BE2C (cell line): ENCODE measurements at places on chromosomes 3 and 15.

DNA sequence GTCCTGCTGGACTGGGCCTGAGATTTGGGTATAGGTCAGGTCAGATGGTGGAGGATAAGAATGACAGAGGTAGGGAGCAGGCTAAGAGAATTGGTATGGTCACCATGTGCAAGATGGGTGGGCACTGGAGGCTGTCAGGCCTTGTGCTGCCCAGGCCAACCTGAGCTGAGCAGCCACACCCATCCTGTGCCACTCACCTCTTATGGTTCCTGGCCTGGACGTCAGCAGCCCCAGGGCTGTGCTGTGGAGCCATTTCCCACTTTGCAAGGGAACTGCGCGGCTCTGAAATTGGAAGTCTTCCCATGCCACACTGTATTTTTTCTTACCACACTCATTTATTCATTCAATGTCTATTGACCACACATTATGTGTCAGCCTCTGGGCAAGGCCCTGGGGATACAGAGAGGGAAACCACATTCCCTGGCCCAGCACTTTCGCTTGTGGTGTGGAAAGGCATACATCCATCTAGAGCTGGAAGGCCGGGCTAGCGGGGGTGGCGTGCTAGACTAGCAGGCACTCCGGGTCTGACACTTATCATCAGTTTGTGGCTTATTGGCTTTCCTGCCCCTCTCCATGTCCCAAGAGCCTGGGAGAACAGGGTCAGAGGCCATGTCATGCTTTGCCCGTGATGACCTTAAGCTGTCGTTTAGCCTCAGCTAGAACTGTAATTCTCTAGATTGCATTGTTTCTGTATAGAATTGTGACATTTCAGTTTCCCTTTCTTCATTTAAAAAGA is 51.1 kb upstream of the POLG start:
- DNase-seq, result no peak

DNA sequence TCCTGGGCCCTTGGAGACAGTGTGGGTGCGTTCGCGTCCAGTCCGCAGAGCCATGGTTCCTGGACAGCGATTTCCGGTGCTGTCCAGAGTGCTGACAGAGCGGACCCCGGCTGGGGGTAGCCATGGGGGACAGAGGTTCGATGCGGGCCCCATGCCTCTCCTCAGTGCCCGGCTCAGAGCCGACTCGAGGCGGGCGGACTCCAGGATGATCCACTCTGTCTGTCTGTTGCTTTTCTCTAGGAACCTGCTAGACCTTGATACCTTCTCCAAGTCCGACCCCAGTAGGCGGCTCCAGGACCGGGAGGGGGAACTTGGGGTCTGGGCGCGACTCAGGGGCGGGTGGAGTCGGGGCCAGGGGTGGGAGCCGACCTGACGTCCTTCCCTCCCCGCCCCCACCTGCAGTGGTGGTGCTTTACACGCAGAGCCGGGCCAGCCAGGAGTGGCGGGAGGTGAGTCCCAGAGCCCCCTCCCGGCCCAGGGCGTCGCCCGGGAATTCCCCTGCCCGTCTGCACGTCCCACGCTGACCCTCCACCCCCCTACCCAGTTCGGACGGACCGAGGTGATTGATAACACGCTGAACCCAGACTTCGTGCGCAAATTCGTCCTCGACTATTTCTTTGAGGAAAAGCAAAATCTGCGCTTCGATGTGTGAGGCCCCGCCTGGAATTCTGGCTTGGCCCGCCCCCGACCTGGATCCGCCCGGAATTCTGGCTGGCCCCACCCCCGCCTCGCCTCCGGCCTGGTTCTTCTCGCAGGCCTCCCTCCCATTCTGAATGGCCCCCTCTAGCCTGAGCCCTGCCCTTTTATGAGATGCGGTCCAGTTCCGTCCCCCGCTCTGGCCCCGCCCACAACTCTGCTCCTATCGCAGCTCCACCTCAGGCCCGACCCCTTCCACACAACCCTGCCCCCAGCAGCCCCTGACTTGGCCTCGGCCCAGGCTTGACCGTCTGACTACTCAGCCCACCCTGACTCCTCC is 1.0 kb downstream of the CPNE9 start:
- DNase-seq, result peak; percentile 76

GRCh38 chr15:57479005-57479404 is 102.7 kb downstream of the CGNL1 start:
- no peak for DNase-seq

GRCh38 chr3:9396301-9396631 is 1.1 kb upstream of the SETD5 start:
- DNase-seq, result no peak

- DNase-seq, result peak; percentile 63
Measured at GRCh38 chr15:63752075-63752684, 81.6 kb downstream of the HERC1 start.

DNA sequence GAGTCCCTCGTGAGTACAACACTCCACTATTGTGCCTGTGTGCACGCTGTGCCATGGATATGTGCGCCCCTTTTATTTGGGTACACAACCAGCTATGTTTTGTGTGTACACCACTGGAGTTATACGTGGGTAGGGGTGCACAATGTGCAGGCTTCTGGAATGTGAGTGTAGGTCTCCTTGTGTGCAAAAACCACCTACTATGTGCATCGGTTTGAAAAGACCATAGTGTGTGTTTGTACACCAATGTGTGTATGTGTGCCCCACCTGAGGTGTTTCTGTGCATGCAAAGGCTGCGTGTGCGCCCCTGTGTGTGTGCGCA is 86.4 kb upstream of the ALDH1L1 start:
- DNase-seq, result no peak

DNA sequence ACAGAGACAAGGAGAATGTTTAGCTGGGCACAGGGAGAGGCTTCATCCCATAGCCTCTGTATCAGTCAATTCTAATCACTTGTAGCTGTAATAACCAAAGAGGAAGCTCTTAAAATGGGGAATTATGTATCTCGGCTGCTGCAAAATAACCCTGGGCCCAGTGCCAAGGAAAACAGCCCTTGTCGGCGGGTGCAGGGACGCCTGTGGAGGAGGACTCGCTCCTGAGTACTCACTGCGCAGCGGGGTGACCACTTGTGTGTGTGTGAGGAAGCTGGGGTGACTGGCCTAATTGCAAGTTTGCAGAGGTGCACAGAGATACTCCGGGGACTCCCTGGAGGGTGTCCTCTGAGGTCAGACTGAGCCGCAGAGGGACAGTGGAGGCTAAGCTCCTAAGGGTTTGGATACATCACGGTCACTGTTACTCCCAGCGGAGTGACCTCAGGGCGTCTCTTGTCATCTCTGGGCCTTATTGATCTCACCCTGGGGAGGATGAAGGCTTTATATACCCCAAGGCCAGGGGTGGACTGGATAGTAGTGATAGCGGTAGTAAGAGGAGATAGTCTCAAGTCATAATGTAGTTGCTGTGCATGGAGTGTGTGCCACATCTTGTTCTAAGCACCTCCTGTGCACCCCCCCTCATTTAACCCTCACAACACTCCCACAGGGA is 37.2 kb downstream of the SLC6A6 start:
- peak; percentile 81 for DNase-seq

- DNase-seq, result no peak
Measured at GRCh38 chr15:43085921-43086320, 19.9 kb downstream of the UBR1 start.

DNA sequence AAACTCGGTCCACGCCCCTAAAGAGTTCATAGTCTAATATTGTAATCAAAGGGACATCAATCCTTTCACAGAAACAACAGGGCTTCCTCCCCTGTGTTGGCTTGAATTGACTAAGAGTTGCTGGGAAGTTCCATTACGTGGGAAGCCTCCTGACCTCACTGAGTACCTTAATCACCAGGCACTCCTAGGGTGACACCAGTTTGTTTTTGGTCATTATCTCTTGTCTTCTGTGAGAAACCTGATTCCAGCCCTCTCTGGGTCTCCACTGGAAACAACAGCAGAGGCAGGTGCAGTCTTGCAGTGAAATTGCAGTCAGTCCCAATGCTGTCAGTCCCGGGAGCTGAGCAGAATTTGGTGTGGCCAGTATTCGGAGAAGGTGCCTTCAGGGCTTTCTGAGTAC is 55.4 kb downstream of the BOC start:
- DNase-seq, result no peak

DNA sequence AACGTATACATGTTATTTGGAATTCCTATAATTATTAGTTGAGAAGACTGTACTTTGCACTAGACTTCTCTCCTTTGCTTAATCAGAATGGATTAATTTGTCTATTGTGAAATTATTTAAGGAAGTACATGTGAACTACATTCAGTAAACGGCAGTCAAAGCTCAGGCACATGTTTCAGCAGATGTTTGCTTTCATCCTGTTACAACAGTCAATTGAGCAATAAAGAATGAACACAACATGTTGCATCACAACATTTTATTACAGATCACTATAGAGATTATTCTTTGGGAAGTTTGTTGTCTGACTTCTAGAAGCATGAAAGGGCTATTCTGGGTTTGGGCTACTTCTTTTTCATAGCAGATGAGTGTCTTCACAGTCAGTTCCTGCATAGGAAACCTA is 39.2 kb downstream of the RAB27A start:
- no peak for DNase-seq

GRCh38 chr3:13346481-13347389 is 73.4 kb downstream of the NUP210 start:
- DNase-seq, result peak; percentile 43

GRCh38 chr3:12367346-12367745 is 78.5 kb downstream of the PPARG start:
- no peak for DNase-seq

DNA sequence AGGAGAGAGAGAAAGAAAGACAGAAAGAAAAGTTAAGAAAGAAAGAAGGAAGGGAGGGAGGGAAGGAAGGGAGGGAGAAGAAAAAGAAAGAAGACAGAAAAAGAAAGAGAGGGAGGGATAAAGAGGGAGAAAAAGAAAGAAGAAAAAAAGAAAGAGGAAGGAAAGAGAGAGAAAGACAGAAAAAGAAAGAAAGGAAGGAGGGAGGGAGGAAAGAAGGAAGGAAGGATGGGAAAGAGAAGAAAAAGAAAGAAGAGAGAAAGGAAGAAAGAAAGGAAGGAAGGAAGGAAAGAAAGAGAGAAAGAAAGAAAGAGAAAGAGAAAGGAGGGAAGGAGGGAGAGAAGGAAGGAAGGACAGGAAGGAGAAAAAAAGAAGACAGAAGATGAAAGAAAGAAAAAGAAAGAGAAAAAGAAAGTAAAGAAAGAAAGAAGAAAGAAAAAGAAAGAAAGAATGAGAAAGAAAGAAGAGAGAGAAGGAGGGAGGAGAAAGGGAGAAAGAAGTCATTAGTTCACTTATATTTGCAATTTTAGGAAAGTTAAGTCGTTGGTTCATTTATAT is 567.2 kb upstream of the CBLB start:
- no peak for DNase-seq

GRCh38 chr3:109132801-109133473 is 3.6 kb upstream of the C3orf85 start:
- DNase-seq, result no peak

GRCh38 chr15:101207867-101208288 is 44.0 kb downstream of the CHSY1 start:
- DNase-seq, result no peak

GRCh38 chr3:129040039-129040336 is 20.6 kb upstream of the GP9 start:
- DNase-seq, result no peak

GRCh38 chr15:54502416-54503075 is 524.3 kb downstream of the UNC13C start:
- no peak for DNase-seq

GRCh38 chr3:66671291-66671690 is 170.5 kb upstream of the LRIG1 start:
- no peak for DNase-seq

DNA sequence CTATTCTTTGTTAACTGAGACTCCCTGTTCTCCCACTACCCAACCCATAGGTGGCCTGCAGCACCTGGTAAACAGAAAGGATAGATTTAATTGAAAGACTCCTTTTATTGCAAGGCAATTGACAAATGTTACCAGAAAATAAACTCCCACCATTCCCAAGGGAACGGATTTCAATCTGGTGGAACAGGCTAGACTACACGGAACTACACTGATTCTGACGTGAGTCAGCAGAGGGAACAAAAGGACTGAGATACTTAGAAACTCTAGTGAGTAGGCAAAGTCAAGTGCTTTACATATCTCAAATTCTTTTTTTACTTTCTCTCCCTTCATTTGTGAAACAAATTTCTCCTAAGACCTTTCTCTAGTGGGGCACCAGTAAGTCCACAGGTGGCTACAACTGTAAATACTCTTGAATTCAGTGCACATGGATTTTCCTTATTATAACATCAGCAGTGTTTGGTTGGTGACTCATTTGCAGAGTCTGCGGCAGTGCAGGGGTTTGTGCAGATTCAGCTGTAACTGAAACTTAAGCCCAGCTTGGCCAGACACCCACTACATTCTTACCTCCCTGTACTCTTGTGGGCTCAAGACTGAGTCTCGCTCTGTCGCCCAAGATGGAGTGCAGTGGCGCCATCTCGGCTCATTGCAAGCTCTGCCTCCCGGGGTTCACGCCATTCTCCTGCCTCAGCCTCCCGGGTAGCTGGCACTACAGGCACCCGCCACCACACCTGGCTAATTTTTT is 34.3 kb upstream of the PLSCR2 start:
- no peak for DNase-seq

DNA sequence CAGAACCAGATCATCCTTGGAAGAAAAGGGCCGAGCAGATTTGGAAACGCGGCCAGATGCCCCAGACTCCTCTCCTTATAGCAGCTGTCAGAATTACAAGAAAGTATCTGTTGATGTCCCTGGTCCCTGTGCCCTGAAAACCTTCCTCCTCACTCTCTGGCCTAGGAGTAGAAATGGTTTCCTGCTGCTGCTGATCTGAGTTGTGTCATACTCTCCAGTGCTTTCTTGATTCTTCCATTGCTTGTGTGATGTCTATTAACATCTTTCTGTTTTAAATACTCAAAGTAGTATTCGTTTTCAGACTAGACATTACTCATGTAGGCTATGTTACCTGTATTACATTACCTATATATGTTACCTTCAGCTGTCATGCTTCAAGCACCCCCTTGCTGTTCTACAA is 26.8 kb upstream of the HERC1 start:
- DNase-seq, result no peak
